ENCODE measurements at places on chromosomes 4 and X. TPM values are rescaled to one million over a fixed set of nuclear protein-coding genes. Genes with fewer than 3 reads are reported as not detected.

GRCh38 chrX:112868586-112868985, 28.0 kb upstream of the AMOT start:
- no peak for DNase-seq

The GLUD2 gene
- 1.4 TPM for total RNA-seq

- DNase-seq: no peak
Measured at GRCh38 chrX:134543288-134543687, 83.3 kb downstream of the HPRT1 start.

The SH3RF1 gene
- 57.8 TPM for total RNA-seq

- DNase-seq: peak; percentile 11
Measured at GRCh38 chr4:101103381-101104142, 243.8 kb downstream of the PPP3CA start.

Measured in fibroblast of the aortic adventitia (primary cell).